Islet precursor cell (in vitro differentiated cells): ENCODE measurements at places on chromosomes 11 and 22.

DNA sequence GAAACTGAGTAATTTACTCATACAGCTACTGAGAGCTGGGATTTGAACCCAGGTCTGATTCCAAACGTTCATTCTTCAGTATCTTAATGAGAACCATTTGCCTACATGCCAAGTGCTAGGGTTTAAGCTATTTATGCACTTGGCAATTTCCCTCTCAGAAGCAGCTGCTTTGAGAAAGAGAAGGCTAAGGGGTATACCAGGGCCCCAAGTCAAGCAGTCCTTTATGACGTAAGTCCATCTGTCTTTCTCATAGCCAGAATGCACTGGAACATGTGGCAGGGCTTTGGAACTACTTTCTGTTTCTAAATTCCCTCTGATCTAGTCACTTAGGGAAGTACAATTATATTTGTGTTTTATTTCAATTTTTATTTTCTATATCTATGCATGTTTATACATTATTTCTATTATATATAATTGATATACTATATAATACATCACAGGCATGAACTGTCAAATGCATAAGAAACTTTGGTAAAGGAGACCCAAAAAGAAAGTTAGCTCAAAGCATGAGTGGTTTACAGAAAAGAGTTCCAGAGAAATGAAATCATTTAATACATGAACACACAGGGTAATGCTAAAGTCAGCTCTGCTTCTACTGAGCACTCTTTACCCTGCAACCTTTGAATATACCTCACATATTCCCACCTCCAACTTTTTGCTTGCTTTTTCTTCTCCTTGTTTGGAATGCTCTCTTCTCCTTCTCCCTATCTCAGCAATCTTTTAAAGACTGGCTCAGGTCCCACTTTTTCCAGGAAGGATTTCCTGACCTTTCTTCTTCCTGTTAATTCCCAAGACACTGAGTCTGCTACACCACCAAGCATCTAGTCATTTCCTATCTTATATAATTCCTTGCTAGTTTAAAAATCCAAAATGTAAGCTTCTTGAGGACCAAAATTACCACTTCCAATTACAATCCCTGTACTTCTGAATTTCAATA is 80.5 kb upstream of the GDPD4 start:
- DNase-seq = no peak

- DNase-seq = no peak
Measured at GRCh38 chr11:77150836-77151235, 22.8 kb downstream of the MYO7A start.

DNA sequence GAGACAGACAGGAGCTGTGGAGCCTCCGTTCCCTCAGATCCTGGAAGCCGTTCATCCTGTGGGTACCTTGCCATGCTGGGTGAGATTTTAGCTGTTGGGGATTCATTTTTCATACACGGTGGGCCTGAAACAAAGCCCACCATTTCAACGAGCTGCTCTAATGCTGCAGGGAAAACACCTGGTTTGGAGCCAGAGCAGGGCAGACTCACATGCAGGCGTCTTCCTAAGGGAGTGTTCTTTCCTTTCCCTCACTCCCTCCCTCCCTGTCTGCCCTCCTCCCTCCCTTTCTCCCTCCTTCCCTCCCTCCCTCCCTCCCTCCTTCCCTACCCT is 52.5 kb downstream of the CD6 start:
- no peak for DNase-seq

- DNase-seq = no peak
Measured at GRCh38 chr22:44431256-44431655, 66.8 kb downstream of the RTL6 start.

GRCh38 chr11:72776117-72776843 is 17.6 kb downstream of the STARD10 start:
- no peak for DNase-seq

- DNase-seq = peak; percentile 87
Measured at GRCh38 chr11:5258543-5259262, 4.1 kb upstream of the HBG2 start.

DNA sequence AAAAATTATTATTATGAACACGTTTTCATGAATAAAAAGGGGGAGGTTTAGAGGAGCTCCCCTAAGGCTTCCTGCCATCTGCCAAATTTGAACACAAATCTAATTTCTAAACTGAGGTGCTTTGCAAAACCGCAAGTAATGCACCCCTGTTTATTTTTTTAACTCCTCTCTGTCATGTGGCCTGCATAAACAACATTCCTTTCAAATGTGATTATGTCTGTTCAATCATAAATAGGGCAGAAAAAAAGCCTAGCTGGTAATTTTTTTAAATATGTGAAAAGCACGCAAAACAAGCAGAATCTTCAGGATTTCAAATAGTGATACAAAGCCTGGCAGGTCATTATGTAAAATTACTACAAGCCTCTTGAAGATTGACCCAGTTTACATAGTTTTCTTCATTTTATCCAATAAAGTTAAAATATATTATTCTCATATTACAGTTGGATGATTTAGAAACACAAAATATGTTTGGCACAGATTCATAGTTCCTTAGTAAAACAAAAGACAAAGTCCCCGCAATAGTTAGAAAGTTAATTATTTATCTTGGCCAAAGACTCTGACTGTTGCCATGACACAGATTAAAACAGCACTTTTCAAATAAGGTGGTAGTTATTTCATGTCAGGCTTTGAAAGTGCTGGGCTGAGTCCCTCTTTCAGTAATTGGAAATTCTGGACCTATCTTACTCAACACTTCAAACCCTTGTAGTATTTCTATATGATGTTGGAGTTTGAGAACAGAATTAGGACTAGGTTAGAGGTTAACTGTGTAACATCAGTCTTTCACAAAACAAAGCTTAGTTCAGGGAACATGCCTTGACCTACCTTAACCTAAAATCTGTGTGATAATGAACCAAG is 200.3 kb upstream of the MPPED2 start:
- no peak for DNase-seq

DNA sequence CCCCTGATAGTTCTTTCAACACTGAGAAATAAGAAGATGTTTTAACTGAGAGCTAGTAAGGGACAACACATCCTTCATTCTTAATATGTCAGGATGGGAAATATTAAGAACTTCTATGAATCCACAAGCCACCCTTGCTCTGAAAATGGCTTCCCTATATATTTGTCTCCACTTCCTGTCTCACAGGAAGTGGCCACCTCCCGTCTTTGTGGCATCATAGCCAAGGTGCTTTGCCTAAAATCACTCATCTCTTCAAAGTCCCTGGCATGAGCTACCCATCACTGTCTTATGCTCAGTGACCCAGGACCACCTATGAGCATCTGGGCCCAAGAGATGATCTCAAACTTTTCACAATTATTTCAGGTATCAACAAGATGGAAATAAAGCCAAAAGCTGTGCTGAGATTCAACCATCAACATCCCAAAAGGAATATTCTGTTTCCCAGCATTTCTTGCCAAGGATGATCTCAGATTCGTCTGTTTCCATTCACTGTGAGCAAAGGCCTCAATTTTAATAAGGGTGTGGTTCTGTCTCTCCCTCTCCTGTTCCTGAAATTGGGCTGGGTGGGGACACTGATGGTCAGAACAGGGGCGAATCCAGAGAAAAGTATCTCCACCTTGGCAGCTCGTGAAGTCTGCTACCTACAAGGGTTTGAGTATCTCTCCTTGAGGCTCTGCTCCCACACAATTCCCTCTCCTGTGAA is 493.9 kb downstream of the MN1 start:
- no peak for DNase-seq

GRCh38 chr22:44555597-44555996 is 57.6 kb upstream of the RTL6 start:
- peak; percentile 5 for DNase-seq

- DNase-seq = peak; percentile 43
Measured at GRCh38 chr11:71998649-71999310, at the start of gene IL18BP. Gene IL18BP, plus strand, starts transcription at chr11:71998909. Its CDS starts 1,076 bp downstream, at chr11:71999985.

- peak; percentile 72 for DNase-seq
Measured at GRCh38 chr11:79062814-79063762, 377.7 kb downstream of the TENM4 start.

- DNase-seq = no peak
Measured at GRCh38 chr22:29270475-29271271, 2.6 kb downstream of the EWSR1 start.

GRCh38 chr11:120871924-120872323 is 152.0 kb upstream of the TBCEL start:
- peak; percentile 57 for DNase-seq

DNA sequence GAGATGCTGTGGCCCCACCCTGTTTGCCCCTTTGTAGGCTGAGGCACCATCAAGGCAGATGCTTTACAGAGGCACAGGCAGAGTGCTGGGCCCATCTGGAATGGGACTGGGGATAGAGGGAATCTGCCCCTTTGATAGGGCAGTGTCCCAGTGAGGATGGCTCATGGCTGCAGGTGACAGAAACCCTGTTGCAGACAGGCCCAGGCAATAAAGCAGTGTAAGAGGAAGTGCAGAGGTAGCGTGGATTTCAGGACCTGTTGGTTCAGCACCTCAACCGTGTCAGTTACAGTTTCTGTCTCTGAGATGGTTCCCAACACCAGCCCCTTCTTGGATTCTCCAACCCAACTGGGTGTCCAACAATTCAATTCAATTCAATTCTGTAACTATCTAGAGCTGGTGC is 25.1 kb downstream of the PRDM11 start:
- no peak for DNase-seq

DNA sequence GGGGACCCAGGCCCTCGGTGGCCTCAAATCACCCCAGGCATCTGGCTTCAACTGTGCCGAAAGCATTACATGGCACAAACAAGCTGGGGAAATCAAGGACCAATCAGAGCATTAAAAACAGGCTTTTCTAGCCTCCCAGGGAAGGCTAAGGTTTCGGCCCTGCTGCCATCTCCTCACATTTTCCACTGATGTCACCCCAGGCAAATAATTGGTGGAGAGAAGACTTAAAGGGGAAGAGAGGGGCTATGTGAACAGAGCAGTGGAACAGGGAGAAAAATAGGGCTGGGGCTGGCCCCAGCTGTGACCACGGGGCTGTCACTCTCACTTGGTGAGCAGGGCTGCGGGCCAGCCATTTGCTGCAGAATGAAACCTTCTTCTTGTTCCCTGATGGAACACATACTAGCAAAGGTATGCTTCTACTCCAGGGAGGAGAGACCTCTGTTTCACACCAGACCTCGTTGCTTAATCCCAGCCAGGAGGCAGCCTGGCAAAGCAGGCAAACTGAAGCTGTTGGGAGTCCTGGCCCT is 581.3 kb downstream of the SOX6 start:
- peak; percentile 69 for DNase-seq

DNA sequence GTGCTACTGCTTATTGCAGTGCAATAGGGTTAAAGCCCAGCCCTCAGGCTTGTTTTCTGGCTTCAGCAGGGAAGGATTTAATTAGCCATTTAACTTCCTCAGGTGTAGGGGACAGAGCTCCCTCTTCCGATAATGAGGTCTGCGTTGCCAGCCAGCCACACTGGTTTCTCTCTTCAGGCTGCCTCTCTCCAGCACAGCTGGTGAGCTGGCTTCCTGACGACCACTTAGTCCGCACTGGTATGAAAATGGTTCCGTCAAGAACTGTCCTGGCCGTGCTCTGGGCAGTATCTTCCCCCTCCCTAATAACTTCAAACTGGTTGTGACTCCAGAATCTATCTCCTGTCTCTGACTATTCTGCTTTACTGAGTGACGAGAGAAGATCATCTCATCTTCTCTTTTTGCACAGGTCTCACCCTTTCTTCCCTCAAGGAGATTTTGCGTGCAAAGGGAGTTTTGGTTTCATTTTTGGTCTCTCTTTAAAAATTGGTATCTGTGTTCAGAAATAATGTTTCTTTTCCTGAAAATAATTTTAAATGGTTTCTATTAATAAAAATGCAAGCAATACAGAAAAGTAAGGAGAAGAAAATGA is 49.2 kb downstream of the CNTN5 start:
- DNase-seq = peak; percentile 96

GRCh38 chr11:75188671-75189070 is 37.8 kb downstream of the SLCO2B1 start:
- peak; percentile 83 for DNase-seq

DNA sequence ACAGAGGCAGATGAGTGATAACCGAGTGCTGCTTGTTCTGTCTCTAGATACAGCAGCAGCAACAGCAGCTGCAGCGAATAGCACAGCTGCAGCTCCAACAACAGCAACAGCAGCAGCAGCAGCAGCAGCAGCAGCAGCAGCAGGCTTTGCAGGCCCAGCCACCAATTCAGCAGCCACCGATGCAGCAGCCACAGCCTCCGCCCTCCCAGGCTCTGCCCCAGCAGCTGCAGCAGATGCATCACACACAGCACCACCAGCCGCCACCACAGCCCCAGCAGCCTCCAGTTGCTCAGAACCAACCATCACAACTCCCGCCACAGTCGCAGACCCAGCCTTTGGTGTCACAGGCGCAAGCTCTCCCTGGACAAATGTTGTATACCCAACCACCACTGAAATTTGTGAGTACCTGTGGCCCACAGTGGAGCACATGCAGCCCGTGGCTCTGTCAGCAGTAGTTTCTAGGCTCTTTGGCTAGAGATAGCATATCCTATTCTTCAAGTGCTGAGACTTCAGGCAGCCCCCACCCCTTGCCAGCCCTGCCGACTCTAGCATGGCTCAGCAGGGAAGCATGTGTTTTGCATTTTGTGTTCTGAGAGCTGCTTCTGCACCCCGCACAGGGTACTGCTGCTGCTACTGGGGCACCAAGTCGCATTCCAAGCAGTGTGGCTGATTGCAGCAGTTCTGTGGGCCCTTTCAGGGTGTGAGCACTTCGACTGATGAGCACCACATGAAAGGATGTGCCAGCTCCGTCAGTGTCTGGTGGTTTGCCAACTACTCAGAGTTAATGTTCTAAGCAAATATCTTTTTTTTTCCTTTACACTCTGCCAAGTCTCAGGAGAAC is 59.2 kb downstream of the MED15 start:
- DNase-seq = peak; percentile 42

DNA sequence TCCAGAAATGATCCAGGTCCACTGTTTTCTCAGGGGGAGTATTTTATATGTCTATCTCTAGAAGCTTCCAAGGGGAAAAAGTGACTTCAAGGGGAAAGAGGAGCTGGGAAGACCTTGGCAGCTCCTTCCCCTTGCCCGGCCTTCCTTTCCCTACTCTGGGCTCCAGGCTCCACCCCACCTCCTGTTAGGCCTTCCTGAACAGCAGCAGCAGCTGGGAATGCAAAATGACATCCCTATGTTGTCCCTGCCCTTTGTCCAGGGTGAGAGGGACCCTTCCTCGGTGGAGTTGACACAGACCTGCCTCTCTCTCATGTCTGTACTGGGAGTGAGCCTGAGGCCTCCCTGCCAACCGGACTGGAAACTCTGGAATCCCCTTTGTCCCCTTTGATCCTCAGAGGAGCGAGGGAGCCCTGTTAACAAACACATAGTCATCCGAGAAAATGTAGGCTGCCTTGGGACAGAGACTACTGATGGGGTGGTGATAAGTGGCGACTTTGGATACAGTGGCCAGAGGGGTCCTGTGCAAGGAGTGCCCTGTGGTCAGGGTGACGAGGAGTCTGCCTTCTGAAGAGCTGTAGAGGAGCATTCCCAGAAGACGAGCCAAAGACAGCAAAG is 9.0 kb upstream of the MALAT1 start:
- peak; percentile 95 for DNase-seq

DNA sequence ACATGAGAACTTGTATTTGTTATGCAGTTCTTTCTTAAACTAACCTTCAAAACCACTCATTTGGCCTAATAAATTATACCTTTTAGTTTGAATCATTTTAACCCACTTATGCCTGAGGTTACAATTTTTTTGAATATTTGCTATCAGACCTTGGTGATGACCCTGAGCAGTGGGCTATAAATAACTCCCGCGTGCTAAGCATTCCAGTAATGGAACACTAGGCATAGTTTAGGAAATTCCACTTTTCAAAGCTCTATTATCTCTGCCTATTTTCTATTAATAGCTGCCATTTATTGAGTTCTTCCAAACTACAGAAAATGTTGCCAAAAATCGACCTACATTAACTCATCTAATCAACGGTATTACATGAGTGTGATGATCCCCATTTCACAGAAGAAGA is 993.4 kb upstream of the FAT3 start:
- DNase-seq = no peak
